ENCODE measurements at places on chromosomes 5 and 9.

- DNase-seq: no peak
Measured at GRCh38 chr5:175047048-175047447, 322.7 kb downstream of the MSX2 start.

DNA sequence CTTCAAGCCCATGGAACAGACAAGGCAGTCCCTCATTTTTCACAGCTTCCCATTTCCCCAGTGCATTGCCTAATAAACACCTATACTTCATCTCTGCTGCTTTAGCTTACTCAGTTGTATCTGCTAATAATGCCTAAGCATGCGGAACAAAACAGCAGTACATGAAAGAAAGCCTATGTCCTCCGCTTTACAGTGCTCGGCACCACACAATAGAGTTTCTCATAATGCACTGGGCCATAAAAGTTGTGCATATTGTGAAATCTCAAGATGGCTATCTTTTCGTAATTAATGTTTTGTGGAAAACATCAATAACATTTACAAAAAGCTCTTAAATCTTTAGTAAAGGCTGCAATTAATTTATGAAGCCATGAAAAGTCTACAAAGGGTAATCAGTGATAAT, 69.3 kb downstream of the DENND1A start:
- no peak for DNase-seq

GRCh38 chr9:109767404-109767803, 12.6 kb upstream of the PALM2AKAP2 start:
- DNase-seq: no peak

GRCh38 chr9:1878811-1879210, 136.3 kb upstream of the SMARCA2 start:
- no peak for DNase-seq

GRCh38 chr5:179558932-179559283, 8.6 kb downstream of the RUFY1 start:
- no peak for DNase-seq

DNA sequence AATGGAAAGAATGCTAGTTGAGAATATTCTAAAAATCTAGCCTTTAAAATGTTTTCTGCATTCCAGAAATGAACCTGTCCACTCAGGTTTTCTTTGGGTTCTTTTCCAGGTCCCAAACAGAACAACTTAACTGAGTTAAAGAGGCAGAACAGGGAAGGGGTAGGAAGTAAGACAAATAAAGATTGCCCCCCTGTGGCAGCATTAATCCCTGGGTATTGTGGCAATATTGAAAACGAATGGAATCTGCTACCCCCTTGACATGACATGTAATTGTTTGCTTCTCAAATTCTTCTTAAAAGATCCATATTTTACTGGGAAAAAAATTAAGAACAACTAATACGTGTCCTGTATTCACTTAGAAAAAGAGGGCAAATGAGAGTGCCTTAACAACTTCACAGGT, 9.3 kb upstream of the RBM22 start:
- DNase-seq: no peak

GRCh38 chr5:158463188-158463587, 604.2 kb upstream of the CLINT1 start:
- no peak for DNase-seq

GRCh38 chr9:108439947-108440346, 415.8 kb downstream of the ACTL7B start:
- no peak for DNase-seq

GRCh38 chr5:22500556-22500955, 352.6 kb downstream of the CDH12 start:
- no peak for DNase-seq

GRCh38 chr5:170154297-170154696, 48.6 kb downstream of the FOXI1 start:
- no peak for DNase-seq

- DNase-seq: no peak
Measured at GRCh38 chr9:126066131-126066530, 260.5 kb upstream of the MVB12B start.

DNA sequence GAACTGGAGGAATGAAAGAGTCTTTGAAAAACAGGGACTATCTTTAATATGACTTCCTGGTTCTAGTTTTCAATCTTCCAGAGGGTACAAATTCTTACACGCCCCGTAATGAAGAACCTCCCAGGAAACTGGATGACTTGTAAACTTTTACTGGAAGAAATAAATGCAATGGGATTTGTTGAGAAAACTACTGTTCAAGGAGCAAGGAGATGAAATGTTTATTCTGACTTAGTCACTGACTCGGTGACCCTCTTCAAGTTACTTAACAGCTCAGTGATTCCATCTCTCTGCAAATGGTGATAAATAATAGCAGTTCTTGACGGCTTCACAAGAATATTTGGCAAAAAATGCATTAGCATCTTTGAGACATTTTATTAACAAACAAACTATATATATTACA, 858.6 kb downstream of the PTPRD start:
- DNase-seq: no peak

- no peak for DNase-seq
Measured at GRCh38 chr9:14395317-14396082, 81.6 kb upstream of the NFIB start.

DNA sequence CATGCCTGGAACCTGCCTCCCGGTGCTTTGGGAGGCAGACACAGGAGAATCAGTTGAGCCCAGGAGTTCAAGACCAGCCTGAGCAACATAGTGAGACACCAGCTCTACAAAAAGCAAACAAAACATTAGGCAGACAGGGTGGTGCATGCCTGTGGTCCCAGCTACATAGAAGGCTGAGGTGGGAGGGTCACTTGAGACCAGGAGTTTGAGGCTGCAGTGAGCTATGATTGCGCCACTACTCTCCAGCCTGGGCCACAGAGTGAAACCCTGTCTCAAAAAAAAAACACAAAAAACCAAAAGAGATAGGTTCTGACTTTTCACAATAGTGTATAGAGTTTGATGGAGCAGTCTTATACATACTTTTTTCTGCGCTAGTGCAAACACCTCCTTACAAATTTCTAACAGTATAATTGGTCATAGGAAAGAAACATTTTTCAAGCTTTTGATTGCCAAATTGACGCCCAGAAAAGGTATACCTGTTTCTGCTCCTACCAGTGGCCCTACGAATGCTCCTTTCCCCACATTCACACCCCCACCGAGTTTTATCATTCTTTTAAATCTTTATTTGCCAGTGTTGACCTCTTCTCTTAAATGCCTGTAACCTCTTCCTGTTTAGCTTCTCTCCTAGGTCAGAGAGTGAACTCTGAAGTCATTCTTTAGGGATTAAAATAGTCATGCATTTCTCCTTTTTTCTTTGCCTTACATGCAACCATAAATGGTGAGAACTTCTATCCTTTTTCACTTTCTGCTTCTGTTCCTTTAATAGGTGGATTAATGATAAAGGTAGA, 7.5 kb downstream of the DOCK8 start:
- DNase-seq: no peak

- DNase-seq: peak; percentile 64
Measured at GRCh38 chr9:93133681-93134014, 403 bp downstream of the NINJ1 start.

GRCh38 chr9:101566904-101567724, 27.7 kb downstream of the PPP3R2 start:
- DNase-seq: peak; percentile 29

- DNase-seq: no peak
Measured at GRCh38 chr9:113771199-113771598, 104.9 kb upstream of the ZNF618 start.

DNA sequence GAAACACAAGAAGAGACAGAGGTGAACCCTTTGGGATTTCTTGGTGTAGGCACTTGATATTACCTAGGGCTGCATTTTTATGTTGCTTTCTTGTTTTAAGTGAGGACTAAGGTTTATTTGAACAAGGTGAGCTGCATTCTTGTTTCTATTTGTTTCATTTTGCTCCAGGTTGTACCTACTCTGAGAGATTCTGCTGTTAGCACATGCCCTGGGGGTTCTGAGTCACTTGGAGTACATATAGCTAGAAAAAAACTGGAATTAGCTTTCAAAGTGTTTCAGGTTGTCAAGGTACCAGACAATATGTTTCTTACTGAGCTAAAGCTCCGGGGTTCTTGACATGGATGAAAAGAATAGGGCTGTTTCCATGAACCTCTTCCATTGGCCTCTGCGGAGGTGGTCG, 299.4 kb downstream of the ICE1 start:
- DNase-seq: no peak

GRCh38 chr5:159913048-159913447, 3.2 kb upstream of the ADRA1B start:
- no peak for DNase-seq

GRCh38 chr9:112249277-112249676, 74.2 kb upstream of the SUSD1 start:
- DNase-seq: no peak

GRCh38 chr5:146130440-146131045, 25.2 kb upstream of the PLAC8L1 start:
- no peak for DNase-seq

- DNase-seq: no peak
Measured at GRCh38 chr5:138905541-138905940, 30.4 kb upstream of the LRRTM2 start.
